ENCODE measurements at places on chromosomes 13 and 19.
A peak's percentile ranks its signal among the peaks of the same experiment; 100 is the strongest.

DNA sequence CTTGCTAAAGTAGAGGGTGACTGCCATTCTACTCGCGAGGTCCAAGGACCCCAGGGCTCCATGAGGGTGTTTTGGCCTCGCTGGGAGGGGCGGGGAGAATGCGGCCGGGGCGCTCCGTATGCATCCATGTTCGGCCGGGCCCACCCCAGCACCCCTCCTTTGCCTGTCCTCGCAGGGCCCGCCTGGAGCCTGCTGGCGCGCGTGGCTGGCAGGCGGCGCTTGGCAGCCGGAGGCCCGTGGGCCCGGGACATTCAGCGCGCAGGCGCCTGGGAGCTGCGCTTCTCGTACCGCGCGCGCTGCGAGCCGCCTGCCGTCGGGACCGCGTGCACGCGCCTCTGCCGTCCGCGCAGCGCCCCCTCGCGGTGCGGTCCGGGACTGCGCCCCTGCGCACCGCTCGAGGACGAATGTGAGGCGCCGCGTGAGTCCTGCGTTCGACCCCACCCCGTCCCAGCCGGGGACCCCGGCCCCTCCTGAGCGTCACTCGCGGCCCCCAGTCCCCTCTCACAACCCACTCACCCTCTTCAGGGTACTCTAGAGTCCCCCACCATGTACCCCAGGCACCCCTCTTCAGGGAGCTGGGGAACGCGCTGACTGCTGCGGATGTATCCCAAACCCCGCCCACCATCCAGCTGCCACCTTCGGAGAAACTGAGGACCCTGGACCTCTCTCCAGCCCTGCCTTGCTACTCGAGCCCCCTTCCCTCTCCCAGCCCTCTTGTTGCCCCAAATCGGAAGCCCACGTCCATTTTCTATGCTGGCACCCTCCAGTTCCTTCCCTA is 4.1 kb downstream of the DLL3 start:
- DNase-seq = peak; percentile 84

DNA sequence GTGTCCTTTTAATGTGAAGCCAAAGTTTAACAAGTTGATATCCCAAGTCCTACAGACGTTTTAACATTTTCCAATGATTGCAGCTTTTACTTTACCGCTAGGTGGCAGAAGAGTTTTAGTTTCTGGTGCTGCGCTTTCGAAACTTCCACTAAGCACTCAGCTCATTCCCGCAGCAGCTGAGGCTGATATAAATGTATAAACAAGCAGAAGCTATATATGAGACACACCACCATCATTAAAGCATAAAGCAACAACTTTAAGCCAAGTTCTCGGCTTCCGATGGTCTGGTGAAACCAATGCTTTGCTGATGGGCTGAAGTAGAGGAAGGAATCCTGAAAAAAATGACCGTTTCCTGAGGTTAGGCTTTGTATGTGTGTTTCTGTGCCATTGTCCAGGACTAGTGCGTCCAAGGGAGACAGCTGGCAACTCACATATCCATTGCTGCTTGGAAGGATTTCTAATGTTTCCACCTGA is 753.9 kb downstream of the OLFM4 start:
- DNase-seq = peak; percentile 44

GRCh38 chr13:39148513-39148961 is 110.3 kb downstream of the NHLRC3 start:
- no peak for DNase-seq

- DNase-seq = peak; percentile 76
Observed at GRCh38 chr19:10390652-10391286, 10.4 kb upstream of the TYK2 start.

GRCh38 chr19:3114018-3114726 is 20.0 kb downstream of the GNA11 start:
- DNase-seq = no peak

Measured in nephron progenitor cell (in vitro differentiated cells).